SJSA1 (cell line): ENCODE measurements at places on chromosomes 1 and 21. TPM values are rescaled to one million over a fixed set of nuclear protein-coding genes. Genes with fewer than 3 reads are reported as not detected.
A peak's percentile ranks its signal among the peaks of the same experiment; 100 is the strongest.

DNA sequence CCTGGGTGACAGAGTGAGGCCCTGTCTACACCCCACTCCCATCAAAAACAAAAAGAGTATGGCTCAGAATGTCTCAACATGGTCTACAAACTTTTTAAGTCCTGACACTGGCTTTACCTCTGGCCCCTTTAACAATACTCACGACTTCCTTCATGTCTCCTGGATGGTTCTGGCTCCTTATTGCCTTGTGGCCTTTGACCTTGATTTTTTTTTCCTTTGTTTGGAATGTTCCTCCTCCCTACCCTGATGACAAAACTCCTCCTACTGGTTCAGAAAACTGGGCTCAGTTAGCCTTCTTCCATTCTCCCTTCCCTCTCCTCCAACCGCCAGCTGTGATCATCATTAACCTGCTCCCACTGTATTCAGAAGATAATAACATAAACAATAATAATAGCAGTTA lies 4.6 kb upstream of the SOAT1 start:
- H3K27ac ChIP-seq: no peak overlapping the region
- peaks cover 11% of the 10 kb centered on the region for H3K4me1 ChIP-seq
- no peaks in the 10 kb centered on the region for H3K27me3 ChIP-seq
- DNase-seq: no peak

DNA sequence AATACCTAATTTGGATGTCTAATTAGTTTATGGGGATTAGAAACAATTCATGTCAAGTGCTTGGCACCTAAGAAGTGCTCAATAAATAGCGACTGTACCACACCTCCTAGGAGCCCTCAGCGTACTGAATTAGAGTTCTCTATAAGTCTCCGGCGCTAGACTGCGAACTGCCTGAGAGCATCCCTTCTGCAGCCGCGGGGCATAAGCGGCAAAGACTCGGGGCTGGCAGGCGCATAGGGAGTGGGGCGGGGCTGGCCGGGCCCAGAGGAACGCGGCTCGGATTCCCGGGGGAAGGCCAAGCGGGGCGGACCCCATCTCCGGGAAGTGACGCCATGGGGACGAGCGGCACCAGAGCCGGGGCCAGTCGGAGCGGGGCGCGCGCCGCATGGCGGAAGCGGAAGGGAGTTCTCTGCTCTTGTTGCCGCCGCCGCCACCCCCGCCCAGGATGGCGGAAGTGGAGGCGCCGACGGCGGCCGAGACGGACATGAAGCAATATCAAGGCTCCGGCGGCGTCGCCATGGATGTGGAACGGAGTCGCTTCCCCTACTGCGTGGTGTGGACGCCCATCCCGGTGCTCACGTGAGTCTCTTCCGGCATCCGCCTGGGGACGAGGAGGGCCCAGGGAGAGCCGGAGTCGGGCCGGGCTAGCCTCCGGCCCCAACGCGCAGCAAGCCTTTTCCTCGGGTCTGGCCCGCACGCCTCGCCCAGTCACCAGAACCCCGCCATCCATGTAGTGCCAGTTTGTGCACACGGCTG lies at the start of gene TMEM222:
TMEM222 (plus strand) TSS at position 351 of the 756 bp plus-strand sequence; CDS start at position 386, 35 bp downstream.
- peaks cover 13% of the 10 kb centered on the region for H3K4me1 ChIP-seq
- H3K36me3 ChIP-seq: peaks cover 29% of the 10 kb centered on the region
- H3K27me3 ChIP-seq: no peaks in the 10 kb centered on the region
- peak; percentile 95 for DNase-seq
- H3K27ac ChIP-seq: peak within 1 kb of the TSS; percentile 71
- H3K4me3 ChIP-seq: peak within 1 kb of the TSS; percentile 68

DNA sequence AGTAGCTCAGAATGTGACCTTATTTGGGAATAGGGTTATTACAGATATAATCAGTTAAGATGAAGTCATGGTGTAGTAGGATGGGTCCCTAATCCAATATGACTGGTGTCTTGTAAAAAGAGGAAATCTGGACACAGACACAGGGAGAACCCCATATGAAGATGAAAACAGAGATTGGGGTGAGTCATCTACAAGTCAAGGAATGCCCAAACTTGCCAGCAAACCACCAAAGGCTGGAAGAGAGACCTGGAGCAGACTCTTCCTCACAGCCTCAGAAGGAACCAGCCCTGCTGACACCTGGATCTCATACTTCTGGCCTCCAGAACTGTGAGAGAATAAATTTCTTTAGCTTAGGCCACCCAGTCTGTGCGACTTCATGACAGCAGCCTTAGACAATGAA lies 29.9 kb downstream of the KRTAP19-8 start:
- H3K4me1 ChIP-seq: no peaks in the 10 kb centered on the region
- no peak overlapping the region for H3K27ac ChIP-seq
- H3K4me3 ChIP-seq: no peak overlapping the region
- no peaks in the 10 kb centered on the region; the same call in 1 of the 2 replicates for H3K27me3 ChIP-seq
- no peak for DNase-seq

DNA sequence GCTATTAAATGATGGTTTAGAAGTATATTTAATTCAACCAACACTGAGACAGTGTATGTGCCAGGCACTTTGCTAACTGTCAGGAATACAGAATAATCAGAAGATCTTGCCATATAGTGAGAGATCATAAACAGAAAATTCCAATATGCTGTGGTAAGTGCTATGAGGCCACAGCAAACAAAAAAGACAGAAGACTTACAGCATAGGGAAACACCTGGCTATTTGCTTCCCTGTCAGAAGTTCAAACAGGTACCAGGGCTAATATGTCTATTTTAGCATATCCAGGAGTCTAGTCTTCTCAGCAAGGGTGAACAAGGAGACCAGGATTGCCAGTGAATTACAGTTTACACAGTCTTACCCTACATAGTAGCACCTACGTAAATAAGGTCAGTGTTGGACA lies 30.4 kb downstream of the TRIT1 start:
- no peak overlapping the region for H3K27ac ChIP-seq
- H3K4me1 ChIP-seq: no peaks in the 10 kb centered on the region
- H3K36me3 ChIP-seq: peaks cover 44% of the 10 kb centered on the region
- no peaks in the 10 kb centered on the region for H3K27me3 ChIP-seq

- H3K27me3 ChIP-seq: no peaks in the 10 kb centered on the region
- no peak overlapping the region for H3K4me3 ChIP-seq
- no peak overlapping the region for H3K27ac ChIP-seq
- DNase-seq: no peak
- peaks cover 87% of the 10 kb centered on the region for H3K36me3 ChIP-seq
These were observed 3.9 kb downstream of the NIT1 start for GRCh38 chr1:161121834-161122233.

DNA sequence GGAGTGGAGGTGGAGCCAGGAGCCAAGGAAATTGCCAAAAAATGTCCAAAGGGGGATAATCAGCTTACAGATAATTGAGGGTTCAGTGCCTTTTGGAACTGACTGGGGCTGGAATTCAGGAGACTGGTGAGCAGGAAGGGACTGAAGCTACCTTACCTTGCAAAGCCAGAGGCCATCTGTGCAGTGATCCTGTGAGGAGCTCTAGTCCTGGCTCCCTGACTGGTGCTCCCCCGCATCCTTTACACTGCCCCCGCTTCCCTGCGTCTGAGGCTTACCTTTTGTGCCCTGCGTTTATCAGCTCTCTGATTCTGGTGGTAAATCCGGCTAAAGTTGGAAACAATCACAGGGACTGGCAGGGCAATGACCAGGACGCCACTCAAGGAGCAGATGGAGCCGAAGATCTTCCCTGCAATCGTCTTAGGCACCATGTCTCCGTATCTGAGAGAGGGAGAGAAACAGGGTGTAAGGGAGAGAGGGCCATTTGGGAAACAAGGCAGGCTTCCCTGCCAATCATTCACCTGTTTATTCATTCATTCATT lies 31.0 kb downstream of the DDX20 start:
- no peak for DNase-seq
- H3K27ac ChIP-seq: no peak overlapping the region
- H3K27me3 ChIP-seq: peaks cover 22% of the 10 kb centered on the region
- no peak overlapping the region for H3K4me3 ChIP-seq

The FCER1A gene
- total RNA-seq: not detected in 2 replicates

The ZBTB7B gene
- 15.3 and 24.5 TPM in 2 replicates for total RNA-seq

DNA sequence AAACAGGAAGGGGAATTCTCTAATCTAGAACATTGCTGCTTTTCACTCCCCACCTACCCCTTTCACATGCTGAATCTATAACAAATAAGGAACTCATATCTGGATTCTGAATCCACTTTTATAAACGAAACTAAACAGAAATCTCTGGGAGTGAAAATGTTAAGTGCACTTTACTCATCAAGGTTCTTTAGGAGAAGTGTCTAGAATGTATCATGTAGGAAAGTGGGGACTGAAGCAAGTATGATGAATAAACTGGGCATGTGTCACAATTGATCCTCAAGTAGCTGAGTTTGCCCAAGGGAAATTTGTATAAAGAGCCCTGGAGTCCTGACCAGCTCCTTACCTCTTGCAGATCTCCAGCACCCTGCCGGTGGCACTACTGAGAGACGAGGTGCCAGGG lies 19.8 kb downstream of the AVPR1B start:
- no peaks in the 10 kb centered on the region for H3K36me3 ChIP-seq
- no peak overlapping the region for H3K27ac ChIP-seq
- no peak for DNase-seq

The TMIGD3 gene
- not detected in 2 replicates for total RNA-seq

DNA sequence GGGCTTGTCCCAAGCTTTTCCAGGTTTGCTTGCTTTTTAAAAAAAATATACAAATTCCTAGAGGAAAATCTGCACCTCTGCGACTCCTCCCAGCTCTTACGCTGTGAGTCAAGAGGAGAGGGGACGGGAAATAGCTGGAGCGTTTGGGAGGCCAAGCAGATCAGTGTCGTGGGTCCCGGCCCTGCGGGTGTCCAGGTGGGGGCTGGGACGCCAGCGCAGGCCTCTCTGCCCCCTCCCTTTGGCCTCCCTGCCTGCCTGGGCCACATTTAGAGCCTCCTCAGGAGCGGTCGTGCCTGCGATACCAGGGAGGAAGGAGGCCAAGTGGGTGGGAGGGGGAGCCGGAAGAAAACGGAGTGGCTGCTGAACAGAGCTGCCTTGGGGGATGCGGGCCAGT lies 9.0 kb downstream of the WNT4 start:
- peaks cover 1% of the 10 kb centered on the region; the same call in 1 of the 2 replicates for H3K27me3 ChIP-seq
- peaks cover 6% of the 10 kb centered on the region for H3K4me1 ChIP-seq
- no peak overlapping the region for H3K4me3 ChIP-seq
- no peak for DNase-seq
- H3K36me3 ChIP-seq: no peaks in the 10 kb centered on the region
- H3K27ac ChIP-seq: no peak overlapping the region

DNA sequence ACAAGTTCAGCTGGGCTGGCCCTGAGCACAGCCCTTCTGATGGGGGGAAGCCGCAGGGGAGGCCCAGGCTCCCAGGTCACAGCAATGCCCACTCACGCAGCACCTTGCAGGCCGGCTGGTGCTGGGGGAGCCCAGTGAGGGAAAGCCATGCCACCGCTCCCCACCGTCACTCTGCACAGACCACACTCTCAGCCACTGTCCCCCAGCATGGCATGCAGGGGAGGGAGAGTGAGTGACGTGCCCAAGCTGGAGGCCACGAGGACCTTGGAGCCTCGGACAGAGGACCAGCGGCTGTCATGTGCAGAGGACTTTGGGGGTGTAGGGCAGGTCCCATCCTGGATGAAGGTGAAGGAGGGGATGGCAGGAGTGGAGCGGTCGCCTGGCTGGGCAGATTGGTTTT lies 25.1 kb downstream of the SLC45A1 start:
- no peaks in the 10 kb centered on the region for H3K27me3 ChIP-seq
- no peak overlapping the region for H3K4me3 ChIP-seq
- DNase-seq: no peak
- H3K27ac ChIP-seq: peak overlapping the region; percentile 97

The NGF gene
- 1.3 and 6.0 TPM in 2 replicates for total RNA-seq

The CD1D gene
- not detected in 2 replicates for total RNA-seq

DNA sequence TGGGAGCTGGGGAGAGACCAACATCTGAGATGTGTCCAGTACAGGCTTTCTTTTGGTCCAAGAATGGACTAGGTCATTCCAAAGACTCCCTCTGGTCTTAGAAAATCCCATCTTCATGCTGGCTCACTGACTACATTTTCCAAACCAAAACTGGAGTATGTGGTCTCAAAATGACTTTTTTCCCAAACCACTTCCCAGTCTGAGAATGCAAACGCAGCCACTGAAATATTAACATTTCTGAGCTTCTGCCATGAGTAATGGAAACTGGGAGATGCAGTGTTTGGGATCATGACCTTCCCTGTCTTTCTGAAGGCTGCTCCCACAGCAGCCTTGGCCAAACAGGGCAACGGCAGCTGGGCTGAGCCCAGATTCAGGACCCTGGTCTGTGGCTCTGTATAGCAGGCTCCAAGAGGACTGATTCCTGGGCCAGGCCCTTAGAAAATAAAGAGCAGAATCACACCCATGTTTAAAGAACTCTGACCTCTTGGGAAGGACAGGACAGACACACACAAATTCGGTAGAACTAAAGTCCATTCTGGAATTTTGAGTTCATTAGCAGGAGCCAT lies 62.1 kb upstream of the CNTN2 start:
- no peaks in the 10 kb centered on the region for H3K4me1 ChIP-seq
- no peak for DNase-seq
- no peak overlapping the region for H3K4me3 ChIP-seq
- H3K27ac ChIP-seq: no peak overlapping the region
- H3K27me3 ChIP-seq: peaks cover 14% of the 10 kb centered on the region
- H3K36me3 ChIP-seq: no peaks in the 10 kb centered on the region

DNA sequence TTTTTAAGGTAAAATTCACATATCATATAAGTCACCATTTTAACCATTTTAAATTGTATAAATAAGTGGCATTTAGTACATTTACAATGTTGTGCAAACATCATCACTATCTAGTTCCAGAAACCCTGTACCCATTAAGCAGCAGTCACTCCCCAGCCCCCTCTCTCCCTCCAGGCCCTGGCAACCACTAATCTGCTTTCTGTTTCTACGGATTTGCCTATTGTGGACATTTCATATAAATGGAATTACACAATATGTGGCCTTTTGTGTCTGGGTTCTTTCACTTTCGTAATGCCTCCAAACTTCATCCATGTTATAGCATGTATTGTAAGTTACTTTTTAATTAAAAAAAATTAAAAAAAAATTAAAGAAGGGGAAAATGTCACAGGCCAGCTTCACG lies 58.0 kb upstream of the RAB3GAP2 start:
- no peak overlapping the region for H3K4me3 ChIP-seq
- no peak for DNase-seq
- H3K4me1 ChIP-seq: no peaks in the 10 kb centered on the region
- H3K27ac ChIP-seq: no peak overlapping the region
- H3K27me3 ChIP-seq: no peaks in the 10 kb centered on the region
- H3K36me3 ChIP-seq: no peaks in the 10 kb centered on the region

GRCh38 chr1:17061486-17061885 lies 7.7 kb upstream of the SDHB start:
- no peak for DNase-seq
- peaks cover 37% of the 10 kb centered on the region for H3K4me1 ChIP-seq
- H3K4me3 ChIP-seq: no peak overlapping the region
- H3K27ac ChIP-seq: 0 out of 2 replicates have a peak overlapping the region, but pooled peaks have one; percentile 34
- H3K27me3 ChIP-seq: no peaks in the 10 kb centered on the region

The FCRL1 gene
- total RNA-seq: not detected in 2 replicates

- H3K4me3 ChIP-seq: no peak overlapping the region
- H3K27me3 ChIP-seq: no peaks in the 10 kb centered on the region
- no peaks in the 10 kb centered on the region for H3K4me1 ChIP-seq
- H3K27ac ChIP-seq: no peak overlapping the region
- DNase-seq: no peak
- H3K36me3 ChIP-seq: peaks cover 13% of the 10 kb centered on the region
These were observed 82.6 kb downstream of the IARS2 start for GRCh38 chr1:220176540-220176939.
